Stimulated activated CD4-positive, alpha-beta T cell treated with anti-CD3 and anti-CD28 coated beads, Interleukin-2, amount 100 ng/mL, for 24 hours (primary cell): ENCODE measurements at places on chromosomes 2 and 18.
A peak's percentile ranks its signal among the peaks of the same experiment; 100 is the strongest.

DNA sequence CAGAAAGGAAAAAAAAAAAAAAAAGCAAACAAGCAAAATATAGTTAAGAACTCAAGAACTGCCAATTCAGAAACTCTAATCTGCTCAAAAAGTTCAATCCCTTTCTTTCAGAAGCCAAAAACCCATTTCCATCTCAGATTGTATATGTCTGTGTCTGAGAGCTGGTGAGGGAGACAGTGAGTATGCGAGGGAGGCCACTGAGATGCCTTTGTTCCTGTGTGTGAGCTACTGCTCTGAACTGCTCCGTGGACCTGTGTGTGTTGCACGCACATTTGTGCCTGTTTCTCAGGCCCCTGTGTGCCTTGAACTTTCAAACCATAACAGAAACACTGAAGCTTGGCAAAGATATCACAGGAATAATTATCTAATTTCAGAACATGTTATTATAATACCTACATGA, 2.5 kb upstream of the PKDCC start:
- no peak for DNase-seq

GRCh38 chr2:145744541-145745386, 1224.8 kb upstream of the ZEB2 start:
- DNase-seq, result no peak

GRCh38 chr2:37672104-37672869, 845 bp upstream of the CDC42EP3 start:
- DNase-seq, result peak; percentile 75

- DNase-seq, result no peak
Measured at GRCh38 chr2:39511219-39511604, 74.1 kb upstream of the MAP4K3 start.

GRCh38 chr18:6219116-6219717, 195.5 kb downstream of the L3MBTL4 start:
- DNase-seq, result no peak

GRCh38 chr18:55473560-55473959, 114.4 kb downstream of the TCF4 start:
- no peak for DNase-seq

- DNase-seq, result no peak
Measured at GRCh38 chr2:146227152-146228019, 1617.4 kb upstream of the ACVR2A start.

GRCh38 chr2:58497168-58497567, 256.0 kb upstream of the FANCL start:
- no peak for DNase-seq
